ENCODE measurements at places on chromosomes 7 and 10. TPM values are rescaled to one million over a fixed set of nuclear protein-coding genes. Genes with fewer than 3 reads are reported as not detected.
A peak's percentile ranks its signal among the peaks of the same experiment; 100 is the strongest.

- DNase-seq, result no peak
Measured at GRCh38 chr7:30476459-30477145, 2.0 kb downstream of the NOD1 start.

DNA sequence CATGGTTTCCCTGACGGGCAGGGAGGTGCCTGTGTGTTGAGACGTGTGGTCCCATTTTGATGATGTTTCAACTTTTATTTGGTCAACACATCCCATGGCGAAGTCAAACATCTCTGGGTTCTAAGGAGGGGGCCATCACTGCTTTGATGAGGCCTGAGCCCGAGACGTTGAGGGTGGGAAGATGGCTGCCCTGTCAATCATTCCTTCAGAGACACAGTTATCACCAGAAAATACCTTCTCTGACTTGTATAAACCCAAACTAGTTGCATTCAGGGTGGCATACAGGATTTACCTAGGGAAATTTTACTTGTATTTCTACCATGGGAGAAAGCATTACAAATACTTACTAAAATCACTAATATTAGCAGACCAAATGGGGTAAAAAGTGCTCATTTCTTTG, 64.6 kb downstream of the VOPP1 start:
- DNase-seq, result no peak

- no peak for DNase-seq
Measured at GRCh38 chr10:133343558-133343957, 3.6 kb upstream of the PRAP1 start.

- DNase-seq, result no peak
Measured at GRCh38 chr10:110284262-110284661, 20.5 kb downstream of the SMNDC1 start.

DNA sequence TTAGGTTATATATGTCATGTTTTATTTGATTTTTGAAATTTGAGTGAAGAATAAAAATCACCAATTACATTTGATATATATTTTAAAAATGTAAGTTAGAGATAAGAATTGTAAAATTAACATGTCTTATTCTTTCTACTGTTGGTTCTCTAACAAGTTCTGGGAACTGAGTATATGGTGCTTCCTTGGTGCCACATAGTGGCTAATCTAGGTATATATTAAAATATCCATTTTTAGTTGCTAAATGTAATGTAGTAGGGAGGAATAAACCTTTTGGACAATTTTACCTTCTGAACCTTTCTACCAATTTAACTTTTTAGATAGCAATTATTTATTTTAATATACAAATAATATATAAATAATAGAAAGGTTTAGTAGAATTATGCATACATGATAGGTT, 17.5 kb downstream of the CFAP69 start:
- DNase-seq, result peak; percentile 40

- DNase-seq, result no peak
Measured at GRCh38 chr10:22326145-22326702, 5.3 kb downstream of the BMI1 start.

DNA sequence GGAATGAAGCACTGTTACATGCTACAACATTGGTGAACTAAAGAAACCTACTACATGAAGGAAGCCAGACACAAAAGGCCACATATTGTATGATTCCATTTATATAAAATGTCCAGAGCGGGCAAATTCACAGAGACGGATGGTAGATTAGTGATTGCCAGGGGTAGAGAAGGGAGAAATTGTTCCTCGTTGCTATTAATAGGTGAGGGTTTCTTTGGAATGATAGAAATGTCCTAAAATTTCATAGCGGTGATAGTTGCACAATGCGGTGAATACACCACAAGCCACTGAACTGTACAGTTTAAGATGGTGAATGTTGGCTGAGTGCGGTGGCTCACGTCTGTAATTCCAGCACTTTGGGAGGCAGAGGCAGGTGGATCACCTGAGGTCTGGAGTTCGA, 29.0 kb downstream of the DENND2A start:
- no peak for DNase-seq

DNA sequence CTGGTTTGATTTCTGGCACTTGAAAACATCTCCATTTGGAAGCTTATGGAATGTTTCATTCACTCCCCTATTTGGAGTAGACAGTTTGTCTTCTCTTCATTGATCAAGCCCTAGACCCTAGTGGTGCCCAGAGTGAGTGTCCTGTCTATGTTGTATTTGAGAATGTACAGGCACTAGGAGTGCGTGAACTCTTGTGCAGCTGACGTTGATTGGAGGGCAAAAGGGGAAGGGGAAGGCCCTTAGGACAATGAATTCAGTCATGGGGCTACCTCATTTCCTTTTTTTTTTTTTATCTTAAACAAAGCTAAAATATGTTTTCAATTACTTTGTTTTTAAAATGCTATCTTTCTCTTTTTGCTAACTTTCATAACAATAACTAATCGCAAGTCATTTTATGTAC, 66.5 kb downstream of the ADD3 start:
- no peak for DNase-seq

DNA sequence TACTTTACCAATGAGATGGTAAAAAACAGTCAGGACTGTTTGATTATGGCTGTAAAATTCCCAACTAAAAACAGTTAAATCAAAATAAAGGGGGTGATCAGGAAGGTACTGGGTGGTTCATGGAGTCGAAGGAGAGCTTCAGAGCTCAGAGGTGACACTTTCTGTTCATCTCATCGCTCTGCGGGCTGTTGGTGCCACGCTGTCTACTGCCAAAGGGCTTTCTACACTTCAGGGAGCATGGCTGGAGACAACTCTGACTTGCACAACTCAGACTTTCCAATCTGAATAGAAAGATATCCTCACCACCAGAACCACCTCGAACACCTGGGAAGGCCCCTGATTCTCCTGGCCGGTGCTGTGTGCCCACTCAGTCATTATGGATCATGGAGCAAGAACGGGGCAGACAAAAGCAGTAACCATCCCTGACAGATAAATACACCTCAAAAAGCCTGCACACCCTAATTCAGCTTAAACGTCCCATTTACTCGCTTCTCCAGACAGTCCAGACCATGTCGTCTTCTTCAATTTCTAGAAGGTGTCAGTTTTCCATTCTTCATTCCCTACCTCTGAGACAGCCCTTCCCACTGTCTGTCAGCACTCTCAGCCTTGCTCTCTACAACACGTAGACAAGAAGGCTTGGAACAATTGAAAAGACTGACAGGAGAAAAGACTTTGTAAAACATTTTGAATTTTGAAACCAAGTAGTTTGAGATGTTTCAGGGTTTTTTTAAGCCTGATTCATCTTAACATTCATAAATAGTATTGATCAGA, 348.7 kb upstream of the NFE2L3 start:
- DNase-seq, result no peak

DNA sequence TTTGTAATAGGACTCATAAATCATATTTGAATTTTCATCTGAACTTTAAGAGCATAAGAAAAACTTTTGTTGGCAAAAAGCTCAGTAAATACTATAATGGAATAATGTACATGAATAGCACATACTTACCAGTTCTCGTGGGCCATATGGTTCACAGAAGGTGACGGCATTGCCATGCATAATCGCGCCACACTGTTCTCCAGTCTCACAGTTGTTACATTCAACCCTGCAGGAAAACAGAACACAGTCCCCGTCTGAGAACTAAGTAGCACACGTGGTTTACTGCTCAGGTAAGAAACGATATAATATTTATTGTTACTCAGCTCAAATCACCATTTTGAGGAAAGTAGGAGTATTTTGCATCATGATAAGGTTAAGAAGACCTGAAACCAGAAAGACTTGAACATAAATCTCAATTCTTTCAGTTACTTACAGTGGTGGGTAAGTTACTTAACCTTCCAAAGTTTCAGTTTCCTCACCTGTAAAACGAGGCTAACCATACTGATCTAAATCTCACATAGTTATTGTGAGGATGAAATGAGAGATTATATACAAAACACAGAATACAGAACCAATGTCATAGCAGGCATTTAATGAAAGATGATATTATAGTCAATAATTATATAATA, 261.4 kb downstream of the RELN start:
- DNase-seq, result no peak

DNA sequence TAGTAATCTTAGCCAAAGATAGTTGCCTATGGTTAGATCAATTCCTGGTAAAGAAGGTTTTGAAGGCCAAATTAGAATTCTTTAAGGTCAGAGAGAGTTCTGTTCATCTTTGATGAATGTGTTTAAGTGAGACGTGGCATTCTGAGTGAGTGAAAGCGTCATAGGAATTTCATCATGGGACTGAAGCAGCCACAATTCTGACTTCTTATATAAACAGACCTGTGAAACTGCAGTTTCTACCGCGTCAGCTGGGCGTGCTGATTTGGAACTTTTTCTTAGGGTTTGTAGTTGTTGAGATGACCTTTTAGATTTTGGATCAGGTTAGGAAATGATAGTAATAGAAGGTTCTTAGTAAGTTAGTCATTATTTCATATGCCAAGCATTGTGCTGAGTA, 103.8 kb downstream of the CNNM2 start:
- DNase-seq, result peak; percentile 79

GRCh38 chr10:103736763-103737162, 118.6 kb downstream of the SH3PXD2A start:
- peak; percentile 72 for DNase-seq

GRCh38 chr7:151927011-151927410, 29.2 kb upstream of the GALNTL5 start:
- no peak for DNase-seq

DNA sequence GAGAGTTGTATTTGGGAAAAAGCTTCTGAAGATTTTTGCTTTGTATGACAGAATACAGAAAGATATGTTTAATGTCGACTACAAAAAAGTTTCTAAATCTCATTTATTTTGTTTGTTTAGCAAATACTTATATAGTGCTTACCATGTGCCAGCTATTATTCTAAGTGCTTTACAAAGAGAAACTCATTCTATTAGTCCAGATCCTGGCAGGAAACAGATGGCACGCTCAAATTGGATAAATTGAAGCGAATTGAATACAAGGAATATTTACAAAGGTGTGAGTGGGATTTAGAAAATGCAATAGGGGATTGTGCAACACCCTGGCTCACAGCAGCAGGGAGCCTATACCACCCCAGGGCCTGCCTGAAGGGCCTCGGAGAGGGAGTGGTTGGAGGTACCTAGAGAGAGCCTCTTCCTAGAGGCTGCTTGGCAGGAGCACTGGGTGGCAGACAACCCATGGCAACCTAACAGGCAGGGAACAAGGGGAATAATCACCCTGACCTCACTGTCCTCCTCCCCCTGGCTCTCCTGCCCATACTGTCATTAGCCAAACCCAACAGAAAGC, 27.6 kb upstream of the FAM204A start:
- no peak for DNase-seq

DNA sequence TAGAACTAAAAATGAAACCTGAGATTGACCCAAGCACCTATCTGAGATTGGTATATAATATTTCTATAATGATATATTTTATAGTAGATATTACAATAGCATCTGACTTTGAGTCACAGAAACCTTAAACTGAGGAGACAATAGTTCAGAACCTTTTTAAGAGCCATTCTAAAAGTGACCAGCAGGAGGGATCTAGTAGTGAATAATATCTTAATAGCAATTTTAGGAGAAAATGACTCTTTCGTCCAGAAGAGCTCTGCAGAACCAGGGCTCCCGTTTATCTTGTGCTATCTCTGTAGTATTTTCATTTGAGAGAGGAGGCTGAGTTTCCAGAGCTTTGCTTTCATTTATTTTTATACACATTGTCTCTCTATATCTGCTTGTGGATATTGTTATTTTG, 68.1 kb downstream of the PODXL start:
- no peak for DNase-seq

- DNase-seq, result peak; percentile 2
Measured at GRCh38 chr10:98848361-98848760, 387.3 kb downstream of the HPSE2 start.

- DNase-seq, result peak; percentile 55
Measured at GRCh38 chr10:22320591-22321155, at the start of gene BMI1. BMI1 (plus strand) TSS chr10:22321099; CDS start chr10:22326450, 5,351 bp downstream.

DNA sequence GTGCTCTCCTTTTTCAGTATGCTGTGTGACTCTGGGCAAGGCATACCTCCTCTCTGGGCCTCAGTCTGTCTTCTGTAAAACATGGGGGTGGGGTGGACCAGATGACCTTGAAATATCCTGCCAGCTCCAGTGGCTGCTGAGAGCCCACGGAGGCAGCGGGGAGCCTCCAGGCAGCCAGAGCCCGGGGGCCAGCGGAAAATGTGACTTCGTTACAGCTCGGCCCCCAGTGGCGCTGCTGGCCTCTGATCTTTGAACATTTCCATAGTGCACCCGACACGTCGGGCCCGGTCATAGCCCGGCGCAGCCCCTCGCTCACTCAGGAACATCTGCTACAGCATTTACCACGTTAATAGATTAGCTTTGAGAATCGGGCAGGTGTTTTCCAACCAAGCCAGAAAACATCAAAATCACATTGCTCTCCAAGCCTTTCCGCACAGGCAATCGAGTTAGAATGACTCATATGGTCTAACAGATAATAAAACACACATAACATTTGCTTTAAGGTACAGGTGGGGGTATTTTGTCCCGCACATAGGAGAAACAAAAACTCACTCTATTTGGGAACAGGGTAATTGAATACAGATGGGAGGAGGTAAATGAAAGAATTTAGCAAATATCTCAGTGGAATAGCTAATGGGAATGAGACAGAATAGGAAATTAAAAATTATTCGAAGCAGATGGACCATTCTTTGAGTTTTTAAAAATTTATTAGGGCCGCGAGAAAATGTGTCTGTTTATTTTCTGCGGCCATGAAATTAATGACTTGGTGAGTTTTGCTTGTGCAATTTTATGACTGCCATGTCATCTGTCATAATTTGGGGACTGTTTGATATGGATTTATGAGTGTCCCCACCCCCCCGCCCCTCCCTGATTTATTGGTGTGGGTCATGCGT, 26.3 kb upstream of the COMTD1 start:
- DNase-seq, result no peak

DNA sequence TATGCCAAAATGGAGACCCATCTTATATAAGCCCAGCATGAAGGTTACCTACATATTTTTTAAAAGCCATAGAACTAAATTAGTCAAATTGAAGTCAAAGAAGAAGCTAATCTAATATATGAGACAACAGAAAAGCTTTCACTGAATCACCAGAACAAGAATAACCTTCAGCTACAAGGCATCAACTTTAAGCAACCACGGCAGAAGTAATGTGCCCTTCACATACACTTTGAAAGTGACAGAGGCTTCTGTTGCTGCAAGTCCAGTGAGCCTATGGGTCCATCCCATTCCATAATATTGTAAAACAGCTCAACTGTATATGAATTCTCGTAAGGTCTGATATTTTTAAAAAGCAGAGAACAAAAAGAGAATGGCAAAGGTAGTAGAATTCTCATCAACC, 36.5 kb downstream of the CTNNA3 start:
- DNase-seq, result no peak

DNA sequence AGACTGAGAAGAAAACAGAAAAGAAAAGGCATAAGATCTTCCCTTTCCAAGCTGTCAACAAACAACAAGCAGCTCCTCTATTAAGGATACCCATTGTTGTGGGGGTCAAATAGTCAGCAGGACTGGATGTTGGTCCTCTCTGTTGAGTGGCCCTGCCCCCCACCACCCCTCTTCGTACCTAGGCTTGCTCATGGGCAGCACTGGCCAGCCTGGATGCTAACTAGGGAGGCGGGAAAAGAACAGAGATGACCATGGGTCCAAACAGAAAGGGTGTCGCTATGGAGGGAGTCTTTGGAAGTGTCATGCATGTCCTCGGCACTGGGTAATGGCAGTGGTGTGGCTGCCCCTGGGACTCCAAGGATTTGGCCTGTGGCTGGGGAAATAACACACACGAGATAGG, 45.6 kb downstream of the SPDYE5 start:
- peak; percentile 3 for DNase-seq

Gene EVX1
- not detected for total RNA-seq

Gene NODAL
- total RNA-seq, result not detected

Gene CDK14
- 9.9 TPM for total RNA-seq

Gene PCGF6
- total RNA-seq, result 12.0 TPM

Gene PLEKHS1
- total RNA-seq, result 0.80 TPM

Gene CALML5
- not detected for total RNA-seq

Gene CFAP43
- total RNA-seq, result 0.27 TPM

Gene ASAH2
- total RNA-seq, result 0.31 TPM

Gene ZNF804B
- 0.17 TPM for total RNA-seq

Gene INA
- total RNA-seq, result not detected
